Stimulated activated CD4-positive, alpha-beta T cell treated with anti-CD3 and anti-CD28 coated beads, TNF-alpha, amount 100 ng/mL, for 24 hours (primary cell): ENCODE measurements at places on chromosomes 3 and 15.

- DNase-seq: no peak
Measured at GRCh38 chr15:53548236-53548635, 211.2 kb downstream of the WDR72 start.

DNA sequence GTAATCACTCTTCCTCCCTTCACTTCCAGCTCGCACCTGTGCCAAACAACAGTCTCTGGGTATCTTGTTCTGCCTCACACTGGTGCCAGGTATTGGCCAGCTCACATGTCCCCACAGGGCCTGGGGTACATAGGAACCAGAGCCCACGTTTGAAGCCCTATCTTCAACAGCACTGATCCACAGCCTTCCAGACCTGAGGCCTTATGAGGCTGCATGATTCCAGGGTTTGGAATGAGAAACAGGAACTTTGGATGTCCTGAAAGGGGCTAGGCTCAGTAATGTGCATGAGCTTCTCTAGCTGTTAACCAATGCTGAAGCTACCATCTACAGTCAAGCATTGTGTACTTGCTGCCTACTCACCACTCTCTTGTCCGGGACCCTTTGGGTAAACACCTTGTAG lies 92.4 kb downstream of the GPR156 start:
- DNase-seq: no peak

DNA sequence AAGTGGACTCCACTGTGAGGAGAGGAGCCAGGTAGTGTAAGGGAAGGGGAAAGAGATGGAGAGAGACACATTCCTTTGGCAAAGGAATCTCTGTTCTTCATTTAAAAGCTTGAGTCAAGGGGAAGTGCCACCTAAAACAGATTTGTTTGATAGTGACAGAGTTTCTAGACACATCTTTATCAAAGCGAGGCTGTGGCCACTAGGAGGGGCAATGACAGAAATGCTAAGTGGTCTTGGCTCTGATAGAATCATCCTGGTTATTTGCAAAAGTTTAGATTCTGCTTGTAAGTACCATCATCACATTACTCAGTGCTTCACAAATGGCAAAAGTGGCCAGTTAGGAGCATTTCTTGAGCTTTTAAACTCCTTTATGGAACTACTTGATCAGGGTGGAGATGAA lies 261.4 kb downstream of the CNTN3 start:
- DNase-seq: no peak

DNA sequence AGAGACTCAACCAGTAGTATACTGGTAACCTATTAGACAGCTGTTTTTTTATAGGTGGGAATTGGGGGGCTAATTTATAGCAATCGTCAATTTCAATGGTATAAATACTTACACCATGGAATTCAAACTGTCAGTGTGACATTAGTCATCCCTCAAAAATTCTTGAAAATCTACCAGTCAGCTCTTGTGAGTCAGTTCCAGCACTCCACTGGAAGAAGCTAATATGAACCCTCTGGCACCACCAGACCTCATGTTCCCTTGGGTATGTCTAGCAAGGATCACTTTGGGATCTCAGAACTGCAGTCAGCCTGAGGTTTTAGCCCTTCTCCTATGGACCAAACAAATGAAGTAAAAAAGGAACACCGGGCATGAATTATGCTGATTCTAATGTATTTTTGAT lies 11.8 kb upstream of the UACA start:
- DNase-seq: no peak

- DNase-seq: peak; percentile 41
Measured at GRCh38 chr3:196537319-196537984, 22.3 kb upstream of the SMCO1 start.

DNA sequence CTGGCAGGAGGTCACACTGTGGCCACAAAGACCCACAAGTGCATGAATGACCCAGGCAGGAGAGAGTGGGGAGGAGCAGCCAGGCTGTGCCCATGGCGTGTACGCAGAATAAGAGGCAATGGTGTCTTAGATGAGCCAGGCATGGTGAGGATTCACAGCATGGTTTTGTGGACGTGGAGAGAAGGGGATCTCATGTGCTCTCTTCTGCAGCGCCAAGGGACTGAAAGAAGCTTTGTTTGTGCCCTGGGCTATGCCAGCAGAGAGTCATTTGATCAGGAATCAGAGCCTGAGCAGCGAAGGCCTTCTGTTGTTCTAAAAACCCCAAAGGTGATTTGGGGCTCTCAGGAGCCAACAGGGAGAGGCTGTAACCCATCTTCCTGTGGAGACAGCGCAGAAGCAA lies 18.7 kb upstream of the RPP14 start:
- DNase-seq: no peak

DNA sequence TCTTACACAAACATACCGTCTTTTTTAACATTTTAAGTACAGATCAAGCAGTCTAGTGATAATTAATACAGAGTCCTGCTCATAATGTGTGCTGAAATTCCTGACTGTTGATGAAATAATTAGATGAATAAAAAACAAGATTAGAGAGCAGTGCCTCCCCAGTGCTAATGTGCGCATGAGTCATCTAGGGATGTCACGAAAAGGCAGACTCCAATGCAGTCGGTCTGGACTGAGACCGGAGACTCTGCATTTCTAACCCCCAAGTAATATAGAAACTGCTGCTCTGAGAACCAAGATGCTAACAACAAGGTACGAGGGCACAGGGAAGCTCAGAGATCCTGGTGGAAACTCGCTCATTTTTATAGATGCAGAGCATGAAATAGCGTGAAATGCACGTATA lies 61.4 kb downstream of the COL8A1 start:
- no peak for DNase-seq

DNA sequence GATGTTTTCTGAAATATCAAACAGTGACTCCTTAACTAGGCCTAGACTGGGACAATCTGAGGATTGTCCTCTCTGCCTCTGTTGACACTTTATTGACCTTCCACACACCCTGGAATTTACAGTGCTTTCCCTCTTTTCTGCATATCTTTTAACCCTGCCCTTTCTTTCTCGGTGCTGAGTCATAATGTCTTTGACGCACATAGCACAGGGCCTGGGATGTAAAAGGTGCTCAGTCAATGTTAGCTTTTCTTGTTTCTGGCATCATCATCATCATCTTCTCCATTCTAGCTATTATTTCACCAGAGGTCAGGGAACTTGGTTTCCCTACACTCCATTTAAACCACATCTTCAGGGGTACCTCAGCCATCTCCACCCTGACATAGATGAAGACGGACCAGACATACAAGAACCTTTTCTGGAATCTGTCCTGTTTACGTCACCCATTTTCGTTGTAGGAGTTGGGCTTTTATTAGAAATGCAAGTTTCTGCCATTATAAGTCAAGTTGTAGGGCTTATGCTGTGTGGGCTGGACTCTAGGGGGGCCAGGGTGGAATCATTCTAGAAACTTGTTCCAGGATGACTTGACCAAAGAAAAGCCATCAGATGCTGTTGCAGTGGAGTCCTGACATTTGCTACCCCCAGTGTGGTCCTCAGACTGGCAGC lies 46.6 kb downstream of the ZBTB38 start:
- DNase-seq: no peak

GRCh38 chr3:161422171-161422700 lies 50.9 kb upstream of the SPTSSB start:
- DNase-seq: no peak

GRCh38 chr3:50806031-50806430 lies 131.3 kb downstream of the DOCK3 start:
- DNase-seq: no peak

GRCh38 chr3:52986938-52987337 lies 58.9 kb downstream of the SFMBT1 start:
- no peak for DNase-seq

- DNase-seq: no peak
Measured at GRCh38 chr3:99625643-99626416, 12.6 kb upstream of the COL8A1 start.

DNA sequence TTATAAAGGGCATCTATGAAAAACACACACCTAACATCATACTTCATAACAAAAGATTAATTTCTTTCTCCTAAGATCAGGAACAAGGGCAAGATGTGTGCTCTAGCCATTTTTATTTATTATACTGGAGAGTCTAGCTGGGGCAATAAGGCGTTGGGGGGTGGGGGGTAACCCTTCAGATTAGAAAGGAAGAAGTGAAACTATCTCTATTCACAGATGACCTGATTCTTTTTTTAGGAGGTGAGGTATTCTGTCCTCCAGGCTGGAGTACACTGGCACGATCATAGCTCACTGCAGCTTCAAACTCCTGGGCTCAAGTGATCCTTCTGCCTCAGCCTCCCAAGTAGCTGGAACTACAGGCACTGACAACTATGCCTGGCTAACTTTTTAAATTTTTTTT lies 89.5 kb upstream of the MANF start:
- DNase-seq: no peak

DNA sequence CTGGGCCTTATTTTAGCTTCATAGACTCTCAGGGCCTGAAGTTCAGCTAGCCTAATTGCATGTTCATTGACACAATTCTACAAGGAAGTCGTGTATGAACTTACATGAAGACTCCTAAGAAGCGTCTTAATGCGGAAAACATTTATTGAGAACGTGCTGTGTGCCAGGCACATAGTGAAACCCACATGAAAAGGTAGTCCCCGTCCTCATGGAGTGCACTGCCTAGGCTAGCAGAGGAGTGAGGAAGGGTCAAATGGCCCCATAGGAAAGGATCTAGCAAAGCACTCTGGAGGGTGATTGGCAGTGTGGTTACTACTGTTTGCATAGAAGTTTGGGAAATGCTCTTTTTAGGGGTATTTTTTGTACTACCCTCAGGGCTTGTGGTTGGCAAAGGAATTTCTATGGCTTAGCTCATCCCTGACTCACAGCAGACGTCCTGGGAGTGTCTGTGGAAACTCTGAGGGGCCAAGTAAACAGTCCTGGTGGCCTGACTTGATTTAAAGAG lies 854 bp upstream of the NPTN start:
- DNase-seq: no peak

- DNase-seq: no peak
Measured at GRCh38 chr15:40549894-40550293, 14.9 kb downstream of the CCDC32 start.

GRCh38 chr3:27425896-27426565 lies 56.8 kb upstream of the NEK10 start:
- no peak for DNase-seq

DNA sequence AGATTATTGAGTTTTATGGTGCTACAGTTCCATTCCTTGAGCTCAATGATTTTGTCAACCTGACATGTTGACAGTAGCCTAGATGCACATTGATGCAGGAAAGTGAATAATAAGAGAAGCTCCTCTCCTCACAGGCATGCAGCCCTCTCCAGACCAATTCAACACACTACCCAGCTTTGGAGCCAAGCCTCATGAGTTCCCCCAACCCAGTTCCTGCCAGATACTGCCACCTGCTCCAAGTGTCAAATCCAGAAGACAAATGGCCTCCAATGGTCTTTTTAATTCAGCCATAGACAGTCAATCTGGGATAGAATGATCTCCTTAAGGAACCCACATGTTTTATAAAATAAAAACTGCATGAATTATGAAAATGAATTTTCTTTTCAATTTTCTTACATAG lies 83.7 kb upstream of the ARHGEF3 start:
- no peak for DNase-seq

GRCh38 chr3:40456279-40456939 lies 730 bp upstream of the RPL14 start:
- no peak for DNase-seq

DNA sequence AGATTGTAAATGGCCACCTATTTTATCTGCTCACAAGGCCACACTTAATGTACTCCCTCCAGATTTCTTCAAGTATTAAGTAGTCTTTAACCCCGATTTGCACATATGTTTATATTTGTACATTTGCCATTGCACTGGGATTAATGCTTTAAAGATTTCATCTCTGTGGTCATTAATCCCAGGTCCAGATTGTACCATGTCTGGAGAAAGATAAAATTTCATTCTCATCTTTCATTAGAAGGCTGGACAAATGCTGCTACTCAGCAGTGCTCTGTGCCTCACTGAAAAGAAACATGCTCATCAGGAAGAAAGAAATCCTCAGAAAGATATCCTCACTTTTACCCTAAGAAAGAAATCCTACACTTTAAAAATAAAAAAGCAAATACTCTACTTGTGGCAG lies 62.5 kb upstream of the LRRC3B start:
- no peak for DNase-seq

DNA sequence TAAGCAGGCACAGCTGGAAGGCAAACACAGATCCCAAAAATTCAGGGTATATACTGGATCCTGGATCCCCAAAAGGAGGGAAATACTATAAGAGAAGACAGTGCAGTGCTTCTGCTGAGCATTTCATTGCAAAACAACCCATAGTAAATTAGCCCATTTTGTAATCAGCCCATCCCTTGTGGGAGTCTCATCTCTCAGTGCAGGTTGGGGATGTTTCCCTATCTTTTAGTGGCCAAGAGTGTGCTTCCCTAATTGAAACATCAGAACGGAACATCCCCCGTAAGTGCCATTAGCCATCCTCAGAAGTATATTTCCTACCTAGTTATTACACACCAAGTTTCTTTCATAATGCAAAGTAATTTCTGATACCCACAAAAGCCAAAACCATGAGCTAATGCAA lies 11.2 kb upstream of the MTMR14 start:
- DNase-seq: no peak

GRCh38 chr3:158642005-158642404 lies 2.3 kb upstream of the GFM1 start:
- no peak for DNase-seq

DNA sequence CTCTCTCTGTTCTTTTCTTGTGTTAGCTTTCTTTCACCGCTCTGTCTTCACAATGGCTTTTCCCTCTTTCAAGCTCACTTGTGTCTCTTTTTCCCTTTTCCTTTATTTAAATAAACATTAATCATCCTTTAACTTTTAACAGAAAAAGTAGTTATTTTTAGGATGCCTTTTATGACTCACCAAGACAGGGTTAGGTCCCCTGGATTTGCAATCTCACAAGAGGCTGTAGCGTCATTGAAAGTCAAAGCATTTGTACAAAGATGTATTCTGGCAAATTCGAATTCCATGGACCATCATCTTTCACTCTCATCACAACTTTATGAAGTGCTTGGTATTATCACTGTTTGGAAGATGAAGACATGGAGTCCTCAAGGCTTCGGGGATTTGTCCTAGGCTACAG lies 34.8 kb upstream of the MCTP2 start:
- DNase-seq: no peak

- DNase-seq: no peak
Measured at GRCh38 chr3:31960793-31961431, 20.1 kb downstream of the OSBPL10 start.

DNA sequence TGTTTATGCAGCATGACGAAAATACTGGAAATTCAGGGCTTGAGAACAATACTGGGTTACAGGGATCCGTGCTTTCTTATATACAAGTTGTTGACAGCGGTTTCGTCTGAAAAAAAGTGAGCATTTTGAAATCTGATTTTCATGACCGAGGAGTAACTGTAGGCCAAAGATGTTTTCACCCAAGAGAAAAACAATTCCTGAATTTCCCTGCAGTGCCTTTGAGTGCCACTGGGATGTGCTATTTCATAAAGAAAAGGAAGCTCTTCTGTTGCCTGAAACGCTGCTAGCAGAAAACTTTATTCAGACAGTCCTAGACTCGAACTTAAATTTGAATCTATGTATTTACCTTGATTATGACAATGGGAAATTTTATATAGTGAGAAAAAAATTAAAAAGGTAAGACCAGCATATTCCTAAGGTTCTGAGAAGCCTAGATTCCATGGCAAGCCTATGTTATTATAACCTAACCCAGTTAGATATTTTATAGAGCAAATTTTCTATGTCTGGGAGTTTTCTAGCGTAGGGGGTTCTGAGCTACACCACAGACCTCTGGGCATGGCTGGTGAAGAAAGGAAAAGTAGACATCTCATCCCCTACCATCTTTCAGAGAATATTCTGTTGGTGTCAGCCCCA lies 30.2 kb downstream of the KCNAB1 start:
- DNase-seq: no peak

- no peak for DNase-seq
Measured at GRCh38 chr3:187870360-187871203, 125.3 kb upstream of the BCL6 start.
